HT-29 (cell line): ENCODE measurements at places on chromosomes 7 and 10.

GRCh38 chr10:971150-971542 lies 17.1 kb upstream of the GTPBP4 start:
- no peak for DNase-seq

DNA sequence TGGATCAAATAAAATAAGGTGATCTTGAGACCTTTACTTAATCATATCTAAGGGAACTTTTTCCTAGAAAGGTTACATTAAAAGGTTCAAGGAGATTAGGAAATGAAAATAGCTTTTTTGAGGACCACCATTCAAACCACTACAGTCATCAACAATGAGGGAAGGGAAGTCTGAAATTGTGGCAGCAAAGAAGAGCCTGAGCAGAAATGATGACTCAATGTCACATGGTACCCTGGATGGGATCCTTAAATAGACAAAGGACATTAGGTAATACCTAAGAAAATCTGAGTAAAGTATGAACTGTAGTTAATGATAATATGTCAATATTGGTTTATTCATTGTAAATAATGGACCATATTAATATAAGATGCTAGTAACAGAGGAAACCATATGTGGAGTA lies 236.0 kb downstream of the SEMA3D start:
- no peak for DNase-seq

DNA sequence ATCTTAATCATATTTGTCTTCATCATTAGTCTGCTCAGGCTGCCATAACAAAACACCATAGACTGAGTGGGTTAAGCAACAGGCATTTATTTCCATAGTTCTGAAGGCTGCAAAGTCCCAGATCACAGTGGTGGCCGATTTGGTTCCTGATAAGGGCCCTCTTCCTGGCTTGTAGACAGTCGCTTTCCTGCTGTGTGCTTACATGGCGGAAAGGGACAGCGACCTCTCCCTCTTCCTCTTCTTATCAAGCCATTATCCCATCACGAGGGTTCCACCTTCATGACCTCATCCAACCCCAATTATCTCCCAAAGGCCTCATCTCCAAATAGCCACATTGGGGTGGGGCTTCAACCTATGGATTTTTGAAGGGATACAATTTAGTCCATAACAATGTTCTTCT lies 84.0 kb downstream of the LYZL1 start:
- no peak for DNase-seq

DNA sequence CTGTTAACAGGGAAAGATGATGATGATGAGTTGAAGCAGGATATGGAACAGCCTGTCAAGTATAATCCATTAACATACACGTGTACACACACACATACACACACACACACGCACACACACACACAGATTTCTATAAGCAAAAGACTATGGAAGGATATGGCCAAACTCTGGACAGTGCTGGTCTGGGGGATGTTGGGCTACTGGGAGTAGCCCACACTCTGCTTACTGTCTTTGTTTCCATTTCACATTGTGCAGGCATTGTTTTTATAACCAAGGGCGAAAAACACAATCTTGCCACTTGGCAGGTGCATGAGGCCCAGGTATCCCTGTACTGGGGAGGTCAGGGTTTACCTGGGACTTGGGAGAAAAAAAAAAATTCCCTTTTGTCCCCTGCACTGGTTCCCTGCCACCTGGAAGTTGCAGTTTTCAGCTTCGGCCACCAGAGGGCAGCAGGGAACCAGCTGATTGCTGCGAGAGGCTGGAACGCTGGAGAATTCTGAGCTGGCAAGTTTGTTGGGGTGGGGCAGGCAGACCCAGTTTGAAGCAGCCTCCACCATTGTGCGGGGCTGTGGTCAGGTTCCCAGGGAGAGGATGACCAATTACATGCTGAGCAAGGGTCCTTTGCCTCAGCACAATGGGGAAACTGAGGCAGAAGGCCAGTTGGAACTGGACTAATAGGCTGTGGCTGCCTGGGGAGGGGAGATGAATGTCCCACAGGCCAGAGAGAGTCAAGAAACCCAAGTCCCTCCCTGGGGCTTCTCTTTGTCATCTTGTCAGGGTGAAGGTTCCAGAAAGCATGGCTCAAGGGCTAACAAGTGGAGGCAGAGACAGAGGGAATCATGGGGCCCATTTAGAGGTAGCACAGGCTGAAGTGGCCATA lies 27.3 kb downstream of the PPIF start:
- peak; percentile 84 for DNase-seq

GRCh38 chr7:156764016-156764669 lies 123.6 kb downstream of the RNF32 start:
- DNase-seq = peak; percentile 91

- no peak for DNase-seq
Measured at GRCh38 chr7:48101968-48102367, 12.9 kb downstream of the UPP1 start.

GRCh38 chr7:116582806-116583444 lies 58.1 kb downstream of the CAV1 start:
- DNase-seq = no peak

DNA sequence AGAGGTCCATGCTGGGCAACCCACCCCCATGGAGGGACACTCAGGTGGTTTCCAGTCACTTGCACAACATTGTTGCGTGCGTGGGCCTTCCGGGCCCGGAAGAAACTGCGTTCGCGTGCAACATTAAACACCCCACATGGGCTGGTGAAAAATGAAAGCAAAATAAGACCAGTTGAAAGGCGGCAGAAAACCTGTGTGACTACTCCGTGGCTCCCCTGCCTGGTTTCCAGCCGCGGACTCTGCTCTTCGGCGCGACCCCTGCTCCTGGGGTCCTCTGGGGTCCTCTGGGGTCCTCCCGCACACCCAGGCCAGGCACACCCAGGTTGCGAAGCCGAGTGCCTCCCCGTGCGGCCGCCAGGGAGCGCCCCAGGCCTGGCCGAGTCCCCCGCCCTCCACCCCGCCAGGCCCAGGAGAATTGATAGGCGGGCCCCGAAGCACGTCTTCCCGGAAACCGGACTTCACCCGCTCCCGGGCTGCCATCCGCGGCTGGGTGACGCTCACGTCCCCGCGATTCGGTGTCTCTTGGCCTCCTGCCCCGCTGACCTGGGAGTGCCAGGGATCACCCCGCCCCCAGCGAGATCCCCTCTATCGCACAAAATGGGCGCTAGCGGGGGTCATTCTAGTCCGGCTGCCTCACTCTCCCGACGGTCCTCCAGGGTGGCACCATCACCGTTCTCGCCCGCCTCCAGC lies 1.9 kb upstream of the SH2D4B start:
- peak; percentile 52 for DNase-seq

- peak; percentile 86 for DNase-seq
Measured at GRCh38 chr7:121547544-121548092, 151.5 kb upstream of the FAM3C start.

GRCh38 chr7:47471831-47472230 lies 110.1 kb downstream of the TNS3 start:
- DNase-seq = no peak

DNA sequence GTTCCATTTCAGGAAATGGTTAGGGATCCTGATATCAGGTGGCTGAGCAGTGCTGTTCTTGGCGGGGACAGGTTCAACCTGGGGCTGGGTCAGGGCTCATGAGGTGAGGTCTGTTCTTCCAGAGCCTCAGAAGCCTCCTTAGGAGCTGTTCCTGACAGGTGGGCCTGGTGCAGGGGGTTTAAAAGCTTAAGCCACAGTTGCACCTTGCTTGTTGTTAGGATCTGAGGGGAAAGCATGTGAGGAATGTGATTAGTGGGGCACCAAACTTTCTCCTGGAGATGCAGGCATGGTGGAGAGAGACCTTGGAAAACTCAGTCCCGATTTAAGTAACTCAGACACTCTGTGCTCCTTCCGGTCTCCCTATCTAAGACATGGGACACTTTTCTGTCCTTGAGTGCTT lies 18.7 kb upstream of the CRHR2 start:
- no peak for DNase-seq

- DNase-seq = peak; percentile 74
Measured at GRCh38 chr10:113126229-113127201, 176.5 kb downstream of the TCF7L2 start.

- DNase-seq = no peak
Measured at GRCh38 chr7:15845461-15845860, 159.0 kb upstream of the MEOX2 start.

GRCh38 chr7:41730668-41731067 lies 27.8 kb upstream of the INHBA start:
- no peak for DNase-seq

GRCh38 chr7:124893140-124893827 lies 36.3 kb downstream of the POT1 start:
- DNase-seq = no peak

- DNase-seq = no peak
Measured at GRCh38 chr7:17996040-17996439, 31.6 kb downstream of the PRPS1L1 start.

- DNase-seq = no peak
Measured at GRCh38 chr10:109774121-109774440, 149.2 kb downstream of the XPNPEP1 start.

GRCh38 chr7:113917840-113918239 lies 969 bp downstream of the PPP1R3A start:
- no peak for DNase-seq

- no peak for DNase-seq
Measured at GRCh38 chr10:110791541-110792073, 80.1 kb upstream of the PDCD4 start.

GRCh38 chr10:93379731-93380575 lies 102.2 kb downstream of the MYOF start:
- no peak for DNase-seq

DNA sequence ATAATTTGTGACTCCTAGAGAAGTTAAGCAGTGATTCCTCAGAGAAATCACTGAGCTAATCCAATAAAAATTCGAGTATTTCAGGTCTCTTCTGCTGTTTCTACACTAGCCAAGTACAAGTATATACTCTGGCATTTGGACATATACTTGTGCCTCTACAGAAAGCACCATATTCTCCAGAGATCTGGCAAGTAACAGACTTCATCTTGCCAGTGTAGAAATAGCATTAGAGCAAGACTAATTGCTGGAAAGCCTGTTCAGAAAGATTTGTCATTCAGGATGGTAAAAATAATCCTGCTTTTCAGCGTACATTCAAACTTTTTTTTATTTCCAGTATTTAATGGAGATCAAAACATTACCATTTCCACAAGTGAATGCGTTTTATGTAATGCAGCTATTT lies 410.8 kb upstream of the ETV1 start:
- DNase-seq = no peak

GRCh38 chr7:37993060-37993501 lies 72.6 kb downstream of the EPDR1 start:
- no peak for DNase-seq

GRCh38 chr7:127594490-127594889 lies 954 bp downstream of the FSCN3 start:
- no peak for DNase-seq

DNA sequence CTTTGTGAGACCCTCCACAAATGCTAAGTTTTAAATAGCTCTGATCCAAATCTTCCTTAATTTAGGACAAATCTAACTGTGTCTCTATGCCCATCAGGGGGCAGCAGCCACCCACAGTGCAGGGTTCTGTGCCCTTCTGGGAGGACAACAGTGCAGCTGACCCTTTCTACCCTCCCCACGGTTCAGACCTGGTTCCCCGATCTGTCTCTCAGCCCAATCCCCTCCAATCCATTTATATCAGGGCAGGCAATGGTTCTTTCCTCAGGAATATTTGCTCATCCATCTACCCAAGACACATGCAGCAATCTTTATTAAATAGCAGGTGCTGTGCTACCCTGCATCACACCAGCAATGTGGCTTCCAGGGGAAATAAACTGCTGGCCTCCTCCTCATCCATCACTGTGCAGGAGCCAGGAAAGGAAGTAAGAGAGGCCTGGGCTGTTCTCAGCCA lies 4.0 kb upstream of the RBM28 start:
- DNase-seq = peak; percentile 71

- DNase-seq = no peak
Measured at GRCh38 chr7:98329100-98329790, 47.8 kb downstream of the BRI3 start.

DNA sequence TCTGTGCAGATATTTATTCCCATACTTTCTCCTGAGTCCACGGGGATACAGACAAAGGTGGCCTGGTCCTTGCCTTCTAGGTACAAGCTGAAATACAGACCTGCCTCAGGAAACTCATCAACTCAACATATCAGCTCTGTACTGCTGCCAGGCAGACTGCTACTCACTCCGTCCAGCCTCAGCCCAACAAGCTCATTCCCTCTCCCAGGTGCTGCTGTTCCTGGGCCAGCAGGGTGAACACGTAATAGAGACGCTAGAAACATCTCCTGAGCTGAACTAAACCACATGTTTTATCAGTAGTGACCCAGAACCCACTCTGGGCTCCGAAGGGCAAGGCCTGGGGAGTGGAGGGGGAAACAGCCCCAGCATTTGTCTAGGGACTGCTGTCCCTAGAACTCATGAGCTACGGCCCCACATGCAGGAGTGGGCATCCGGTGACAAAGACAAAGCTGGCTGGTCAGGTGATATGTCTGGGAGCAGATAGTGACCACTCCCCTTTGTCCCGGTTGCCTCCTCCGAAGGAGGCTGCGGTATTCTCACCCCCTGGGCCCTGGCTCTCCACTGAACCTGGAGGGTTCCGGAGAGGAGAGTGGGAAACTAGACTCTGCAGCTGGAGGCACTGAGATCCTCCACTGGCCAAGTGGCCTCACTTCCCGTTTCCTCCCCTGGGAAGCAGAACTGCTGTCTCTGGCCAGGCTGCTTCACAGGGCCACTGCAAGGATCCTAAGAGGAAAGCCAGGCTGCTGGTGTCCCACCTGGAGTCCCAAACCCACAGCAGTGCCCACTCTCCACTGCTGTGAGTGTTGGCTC lies 116.1 kb downstream of the FAM53B start:
- DNase-seq = no peak

- DNase-seq = no peak
Measured at GRCh38 chr7:149855361-149856305, 17.5 kb downstream of the ZNF862 start.

DNA sequence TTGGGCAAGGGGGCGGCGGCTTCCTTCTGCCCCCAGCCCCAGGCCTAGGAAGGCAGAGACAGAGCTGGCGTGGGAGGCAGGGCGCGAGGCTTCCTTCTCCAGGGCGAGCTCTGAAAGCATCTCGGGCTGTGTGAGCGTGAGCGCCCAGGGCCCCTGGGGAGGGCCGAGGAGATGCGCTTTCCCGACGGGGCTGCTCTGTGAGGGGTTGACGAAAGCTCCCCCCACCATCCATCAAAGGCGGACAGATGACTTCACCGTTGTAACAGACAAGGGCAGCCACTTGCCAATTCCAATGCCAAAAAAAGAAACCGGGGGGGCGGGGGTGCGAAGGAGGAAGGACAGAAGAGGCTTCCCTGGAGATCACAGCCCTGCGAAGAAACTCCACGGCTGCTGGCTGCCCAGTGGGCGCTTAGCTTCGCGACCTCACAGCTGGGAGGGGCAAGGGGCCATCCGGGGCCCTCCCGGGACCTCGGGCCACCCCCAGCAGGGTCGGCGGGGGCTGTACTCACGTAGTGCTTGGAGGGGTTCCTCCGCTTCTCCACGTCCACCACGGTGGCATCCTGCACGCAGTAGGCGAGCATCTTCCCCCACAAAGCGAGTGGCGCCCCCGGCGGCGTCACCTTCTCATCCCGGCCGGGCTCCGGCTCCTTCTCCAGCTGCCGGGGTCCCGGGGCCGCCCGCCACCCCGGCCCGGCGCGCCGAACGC lies 537 bp downstream of the SH3PXD2A start:
- DNase-seq = no peak

- no peak for DNase-seq
Measured at GRCh38 chr7:158956805-158957509, 100.6 kb downstream of the DYNC2I1 start.
